ENCODE measurements at places on chromosomes 1 and 21.

DNA sequence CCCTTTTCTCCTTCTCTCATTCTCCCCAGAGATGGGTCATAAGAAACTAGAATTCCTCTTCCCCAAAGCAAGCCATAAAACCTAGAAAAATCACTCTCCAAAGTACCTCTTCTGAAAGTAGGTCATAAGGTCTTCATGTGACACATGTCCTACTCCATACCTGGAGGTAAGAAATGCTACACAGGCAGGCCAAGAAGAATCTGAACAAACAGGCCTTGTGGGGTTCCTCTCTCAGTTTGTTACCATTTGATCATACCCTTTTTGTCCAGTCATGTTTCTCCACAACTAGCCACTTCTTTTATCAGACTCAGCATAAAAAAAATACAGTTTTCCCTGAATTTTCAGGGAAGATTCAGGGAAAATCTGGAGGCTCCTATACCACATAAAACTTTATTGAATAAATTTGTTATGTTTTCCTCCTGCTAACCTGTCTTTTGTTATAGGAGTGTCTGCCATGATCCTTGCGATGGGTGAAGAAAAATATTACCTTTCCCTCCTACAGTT, 134.4 kb upstream of the LMO4 start:
- no peak for DNase-seq

DNA sequence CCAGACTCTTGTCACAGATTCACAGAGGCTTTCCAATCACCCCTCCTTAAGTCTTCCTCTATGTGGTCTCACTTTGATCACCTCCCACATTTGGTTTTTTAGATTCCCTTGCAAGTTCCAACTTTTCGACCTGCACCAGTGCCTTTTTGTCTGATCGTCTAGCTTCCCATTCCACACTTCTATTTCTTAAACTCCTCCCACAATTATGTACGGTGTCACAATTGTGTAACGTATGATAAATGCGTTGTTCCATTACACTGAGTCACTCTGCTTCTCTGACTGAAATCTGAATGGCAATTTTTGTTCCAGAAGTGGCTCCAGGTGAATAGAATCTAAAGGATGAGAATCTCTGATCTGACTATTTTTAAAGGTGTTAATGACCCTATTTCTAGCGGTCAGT, 320.1 kb downstream of the LMX1A start:
- DNase-seq = no peak

DNA sequence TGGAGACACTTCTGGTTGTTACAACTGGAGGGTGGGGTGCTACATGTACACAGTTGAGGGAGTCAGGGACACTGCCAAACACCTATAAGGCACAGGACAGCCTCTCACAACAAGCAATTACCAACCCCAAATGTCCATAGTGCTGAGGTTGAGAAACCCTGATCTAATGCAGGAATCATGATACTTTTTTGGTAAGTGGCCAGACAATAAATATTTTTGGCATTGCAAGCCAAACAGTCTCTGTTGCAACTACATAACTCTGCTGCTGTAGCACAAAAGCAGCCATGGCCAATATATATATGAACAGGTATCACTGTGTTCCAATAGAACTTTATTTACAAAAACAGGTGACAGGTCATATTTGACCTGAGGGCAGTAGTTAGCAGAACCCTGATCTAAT, 177.5 kb downstream of the ASTN1 start:
- DNase-seq = no peak

GRCh38 chr1:43206600-43207228, 34.6 kb downstream of the CFAP57 start:
- DNase-seq = no peak

All from D341Med (cell line).